ENCODE measurements at places on chromosomes 1 and 21.

GRCh38 chr1:30727824-30728223 is 4.4 kb upstream of the MATN1 start:
- DNase-seq, result no peak

DNA sequence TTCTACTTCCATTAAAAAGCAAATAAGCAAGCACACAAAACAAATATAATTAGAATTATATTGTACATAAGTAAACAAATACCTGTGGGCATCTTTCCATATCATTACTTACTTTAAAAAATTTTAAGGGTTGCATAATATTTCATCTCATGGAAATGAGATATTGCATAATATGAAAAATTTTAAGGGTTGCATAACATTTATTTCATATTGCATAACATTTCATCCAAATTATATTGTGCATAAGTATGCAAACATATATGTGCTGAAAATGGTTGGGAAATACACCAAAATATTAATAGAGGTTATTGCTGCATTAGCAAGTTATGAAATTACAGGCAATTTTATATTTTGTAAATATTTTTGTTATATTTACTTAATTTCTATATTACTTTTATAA is 213.7 kb downstream of the KCNH1 start:
- no peak for DNase-seq

DNA sequence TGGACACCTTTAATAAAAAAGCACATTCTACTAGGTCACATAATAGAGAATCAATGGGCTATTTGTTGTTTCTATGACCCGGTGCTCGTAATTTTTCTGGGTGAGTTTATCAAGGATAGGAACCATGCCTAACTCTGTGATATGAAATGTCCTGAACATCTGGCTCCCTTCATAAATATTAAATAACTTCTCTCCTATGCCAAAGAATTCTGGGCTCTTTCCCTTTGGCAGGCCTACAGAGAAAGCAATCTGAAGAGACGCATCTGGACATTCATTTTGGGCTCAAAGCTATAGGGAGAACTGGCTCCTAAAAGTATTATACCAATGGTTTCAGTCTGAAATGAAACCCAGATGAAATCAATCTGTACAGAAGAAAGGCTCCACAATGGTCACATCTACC is 38.8 kb upstream of the ANGPTL7 start:
- DNase-seq, result no peak

GRCh38 chr1:82030830-82031229 is 230.1 kb downstream of the ADGRL2 start:
- no peak for DNase-seq

GRCh38 chr1:44237721-44238457 is 24.6 kb downstream of the DMAP1 start:
- peak; percentile 14 for DNase-seq

DNA sequence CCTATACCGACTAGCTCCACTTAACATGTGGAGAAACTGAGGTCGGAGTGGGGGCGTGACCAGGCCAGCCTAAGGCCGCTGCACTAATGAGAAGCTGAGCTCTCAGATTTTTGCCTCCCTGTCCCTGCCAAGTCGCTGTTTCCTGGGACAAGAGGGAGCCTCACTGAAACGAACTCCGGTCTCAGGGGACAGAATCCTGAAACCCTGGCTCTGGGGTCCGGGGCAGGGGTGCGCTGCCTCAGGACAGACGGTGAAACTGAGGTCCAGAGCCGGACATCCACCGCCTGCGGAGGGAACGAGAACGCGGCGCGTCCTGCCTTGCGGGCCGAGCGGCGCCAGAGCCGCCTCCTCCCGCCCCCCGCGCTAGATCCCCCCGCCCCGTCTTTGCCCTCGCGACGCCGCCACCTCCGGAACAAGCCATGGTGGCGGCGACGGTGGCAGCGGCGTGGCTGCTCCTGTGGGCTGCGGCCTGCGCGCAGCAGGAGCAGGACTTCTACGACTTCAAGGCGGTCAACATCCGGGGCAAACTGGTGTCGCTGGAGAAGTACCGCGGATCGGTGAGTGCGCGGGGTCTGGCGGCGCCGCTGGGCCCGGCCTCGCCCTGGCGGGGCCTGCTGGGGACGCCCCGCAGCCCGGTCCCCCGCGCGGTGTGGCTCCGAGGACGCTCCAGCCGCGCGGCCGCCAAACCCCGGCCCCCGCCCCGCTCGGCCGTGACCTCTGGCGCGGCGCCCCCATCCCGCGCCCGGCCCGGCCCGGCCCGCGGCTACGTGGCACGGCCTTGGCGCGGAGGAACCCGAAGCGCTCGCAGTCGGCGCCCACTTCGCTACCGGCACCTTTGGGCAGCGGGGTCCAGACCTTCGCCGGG is at the start of gene GPX7:
GPX7 (plus strand) TSS at position 381 of the 865 bp plus-strand sequence; CDS start at position 420, 39 bp downstream.
- peak; percentile 38 for DNase-seq

DNA sequence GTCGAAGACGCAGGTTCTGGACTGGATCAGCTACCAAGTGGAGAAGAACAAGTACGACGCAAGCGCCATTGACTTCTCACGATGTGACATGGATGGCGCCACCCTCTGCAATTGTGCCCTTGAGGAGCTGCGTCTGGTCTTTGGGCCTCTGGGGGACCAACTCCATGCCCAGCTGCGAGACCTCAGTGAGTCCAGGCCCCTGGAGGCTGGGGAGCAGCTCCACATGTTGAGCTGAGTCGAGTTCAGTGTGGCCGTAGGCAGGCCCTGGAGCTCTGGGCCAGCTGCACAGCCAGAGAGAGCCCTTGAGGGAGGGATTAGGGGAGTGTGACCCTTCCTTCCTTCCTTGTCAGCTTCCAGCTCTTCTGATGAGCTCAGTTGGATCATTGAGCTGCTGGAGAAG is 1.6 kb downstream of the ELF3 start:
- DNase-seq, result no peak

GRCh38 chr1:61588736-61589672 is 135.9 kb downstream of the TM2D1 start:
- DNase-seq, result peak; percentile 11

Data from effector CD8-positive, alpha-beta T cell (primary cell).